B cell (primary cell): ENCODE measurements at places on chromosomes 2 and 18. TPM values are rescaled to one million over a fixed set of nuclear protein-coding genes. Genes with fewer than 3 reads are reported as not detected.

DNA sequence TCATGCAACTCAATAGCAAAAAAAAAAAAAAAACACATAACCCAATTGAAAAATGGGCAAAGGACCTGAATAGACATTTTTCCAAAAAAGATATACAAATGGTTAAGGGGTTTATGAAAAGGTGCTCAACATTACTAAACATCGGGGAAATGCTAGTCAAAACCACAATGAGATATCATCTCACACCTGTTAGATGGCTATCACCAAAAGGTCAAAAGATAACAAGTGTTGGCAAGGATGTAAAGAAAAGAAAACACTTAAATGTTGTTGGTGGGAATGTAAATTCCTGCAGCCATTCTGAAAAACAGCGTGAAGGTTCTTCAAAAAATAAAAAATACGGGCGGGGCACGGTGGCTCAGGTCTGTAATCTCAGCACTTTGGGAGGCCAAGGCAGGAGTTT, 112.4 kb upstream of the CAB39 start:
- DNase-seq = no peak

- DNase-seq = no peak
These were observed 84.3 kb downstream of the ASB1 start for GRCh38 chr2:238510911-238511613.

DNA sequence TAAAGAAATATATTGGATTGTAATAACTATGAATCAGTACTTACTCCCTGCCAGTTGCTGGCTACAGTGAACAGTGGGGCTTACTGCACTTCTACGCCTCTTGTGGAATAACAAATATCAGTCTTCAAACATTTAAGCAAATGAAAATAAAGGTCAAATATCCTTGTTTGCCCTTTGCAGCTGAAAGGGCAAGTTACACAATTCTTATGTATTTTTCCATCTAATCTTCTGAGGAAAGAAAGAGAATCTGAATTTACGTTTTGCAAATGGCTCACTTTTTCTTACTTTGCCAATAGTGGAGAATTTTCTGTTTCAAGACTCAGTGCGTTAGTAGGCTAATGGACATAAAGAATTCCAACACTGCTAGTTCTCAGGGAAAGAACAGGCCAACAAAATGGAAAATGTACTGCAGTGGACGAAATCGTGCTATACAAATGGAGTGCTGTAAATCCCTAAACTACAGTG, 157.2 kb upstream of the TMEM200C start:
- no peak for DNase-seq

Gene CSRNP3
- total RNA-seq = not detected in 2 replicates

GRCh38 chr2:51297488-51297887, 265.6 kb upstream of the NRXN1 start:
- DNase-seq = no peak

Gene ZEB2
- 217 and 232 TPM in 2 replicates for total RNA-seq

- DNase-seq = no peak
These were observed 52.5 kb downstream of the UGP2 start for GRCh38 chr2:63894167-63894566.

Gene RFX8
- not detected in 2 replicates for total RNA-seq

Gene CNDP1
- total RNA-seq = 0.51 and 0.57 TPM in 2 replicates

Gene VWA3B
- not detected in 2 replicates for total RNA-seq

DNA sequence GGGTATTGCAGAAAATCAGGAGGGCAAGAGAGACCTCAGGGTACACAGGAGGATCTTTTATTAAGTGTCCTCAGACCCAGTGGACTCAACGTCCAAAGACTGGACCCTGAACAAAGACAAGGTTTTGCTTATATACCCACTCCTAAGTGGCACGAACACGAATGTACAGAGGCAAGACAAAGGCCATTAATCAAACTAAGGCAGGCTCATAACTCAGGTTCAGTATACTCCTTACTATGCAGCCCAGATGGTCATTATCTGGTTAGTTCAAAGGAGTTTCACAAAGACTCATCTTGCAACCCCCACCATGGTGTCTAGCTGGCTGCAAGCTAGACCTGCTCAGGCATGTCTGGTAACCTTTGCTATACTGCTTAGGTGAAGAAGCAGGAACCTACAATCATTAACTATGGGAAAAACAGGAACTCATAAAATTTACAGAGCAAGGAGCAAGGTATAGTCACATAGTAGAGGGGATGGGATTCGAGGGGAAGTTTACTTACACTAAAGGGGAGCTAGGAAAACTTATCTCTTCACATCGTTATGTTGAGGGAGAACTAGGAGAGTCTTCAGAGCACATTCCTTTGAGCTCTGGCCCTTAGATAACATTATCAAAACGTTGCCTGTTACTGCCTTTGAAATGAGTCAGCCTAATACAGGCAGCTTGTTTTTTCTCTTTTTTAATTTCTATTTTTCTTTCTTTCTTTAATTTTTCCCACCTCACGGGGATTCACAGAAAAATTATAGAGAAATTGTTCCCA, 33.9 kb downstream of the SLC4A3 start:
- DNase-seq = no peak

Gene GPR35
- 1.8 and 2.2 TPM in 2 replicates for total RNA-seq

Gene CRYGD
- total RNA-seq = not detected in 2 replicates

Gene EMILIN1
- total RNA-seq = 0.39 and 0.52 TPM in 2 replicates

GRCh38 chr2:16162491-16163040, 222.2 kb downstream of the MYCN start:
- no peak for DNase-seq

Gene GPR75
- 5.1 and 5.8 TPM in 2 replicates for total RNA-seq

Gene MEP1B
- not detected in 2 replicates for total RNA-seq

- DNase-seq = no peak
These were observed 858.7 kb upstream of the ACVR2A start for GRCh38 chr2:146986161-146986560.

Gene PRKAG3
- not detected in 2 replicates for total RNA-seq

Gene OSBPL1A
- 0.63 and 0.86 TPM in 2 replicates for total RNA-seq

- no peak for DNase-seq
These were observed 87.8 kb upstream of the BCL2L11 start for GRCh38 chr2:111032721-111033429.

Gene TP53I3
- total RNA-seq = 3.9 and 5.2 TPM in 2 replicates

- no peak for DNase-seq
These were observed 37.2 kb upstream of the THSD7B start for GRCh38 chr2:136727973-136728699.

Gene ACOXL
- total RNA-seq = not detected in 2 replicates

Gene NPAS2
- total RNA-seq = 0.12 TPM in 1 of 2 replicates, not detected in the other

- no peak for DNase-seq
These were observed 420 bp downstream of the PIGN start for GRCh38 chr18:62186499-62186773.

- DNase-seq = no peak
These were observed 155.6 kb upstream of the DNMT3A start for GRCh38 chr2:25497229-25497917.

DNA sequence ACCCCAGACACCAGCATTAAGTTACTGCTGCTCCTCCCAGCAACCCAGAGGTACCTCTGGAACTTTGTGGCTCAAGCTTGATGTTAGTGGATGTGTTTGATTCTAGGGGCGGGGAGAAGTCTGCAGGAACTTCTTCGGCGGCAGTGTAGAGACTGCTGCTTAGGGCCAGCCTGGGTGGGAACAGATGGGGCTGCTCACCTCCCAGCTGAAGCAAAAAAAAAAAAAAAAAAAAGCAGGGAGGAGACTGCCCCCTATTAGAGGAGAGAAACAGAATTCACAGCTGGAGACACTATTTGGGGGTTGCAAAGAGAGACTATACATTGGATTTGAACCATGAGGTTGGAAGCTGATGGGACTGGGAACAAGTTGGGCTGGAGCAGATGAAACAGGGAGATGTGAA, 28.6 kb upstream of the FAM136A start:
- no peak for DNase-seq

Gene ARHGAP25
- 207 and 221 TPM in 2 replicates for total RNA-seq

DNA sequence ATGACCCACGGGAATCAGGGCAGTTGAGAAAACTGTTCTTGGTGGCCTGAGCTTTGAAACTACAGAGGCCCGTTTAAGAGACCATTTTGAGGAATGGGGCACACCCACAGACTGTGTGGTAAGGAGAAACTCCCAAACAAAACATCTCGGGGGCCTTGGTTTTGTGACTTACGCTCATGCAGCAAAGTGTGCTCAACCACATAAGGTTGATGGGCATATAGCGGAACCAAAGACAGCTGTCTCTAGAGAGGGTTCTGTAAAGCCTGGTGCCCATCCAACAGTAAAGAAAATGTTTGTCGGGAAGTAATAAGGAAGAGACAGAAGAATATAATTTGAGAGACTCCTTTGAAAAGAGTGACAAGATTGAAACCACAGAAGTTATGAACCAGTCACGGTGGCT, 5.4 kb downstream of the MRO start:
- peak; percentile 74 for DNase-seq

- no peak for DNase-seq
These were observed 493.6 kb upstream of the SPHKAP start for GRCh38 chr2:228675091-228675490.

Gene NT5C1B
- total RNA-seq = not detected in 2 replicates

Gene COLEC12
- not detected in 2 replicates for total RNA-seq

DNA sequence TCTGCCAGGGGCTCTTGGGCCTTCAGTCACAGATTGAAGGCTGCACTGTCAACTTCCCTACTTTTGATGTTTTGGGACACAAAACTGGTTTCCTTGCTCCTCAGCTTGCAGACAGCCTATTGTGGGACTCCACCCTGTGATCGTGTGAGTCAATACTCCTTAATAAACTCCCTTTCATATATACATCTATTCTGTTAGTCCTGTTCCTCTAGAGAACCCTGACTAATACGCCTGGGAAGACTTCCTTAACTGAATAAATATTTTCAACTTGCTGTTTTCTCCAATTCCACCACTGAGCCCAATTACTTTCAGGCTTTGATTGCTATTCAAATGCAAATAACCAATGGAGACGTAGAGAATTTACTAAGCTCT, 61.4 kb upstream of the CCDC195 start:
- no peak for DNase-seq

GRCh38 chr2:11691076-11691660, 21.2 kb upstream of the NTSR2 start:
- no peak for DNase-seq

DNA sequence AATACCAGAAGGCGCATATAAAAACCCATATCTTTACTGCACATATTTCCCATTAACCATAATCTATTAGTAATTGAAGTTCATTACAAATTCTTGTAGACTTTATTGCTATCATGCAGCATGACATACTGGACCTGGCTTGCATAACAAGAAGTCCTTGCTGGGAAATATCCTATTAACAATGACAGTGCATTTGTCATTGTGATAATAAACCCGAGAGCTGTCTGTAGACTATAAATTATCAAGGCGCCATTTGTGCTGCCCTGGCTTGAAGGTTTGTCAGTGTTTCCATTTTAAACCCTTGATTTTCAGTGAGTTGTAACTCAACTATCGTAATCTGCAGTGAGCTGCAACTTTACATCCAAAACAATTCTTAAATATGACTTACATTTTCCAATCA, 59.0 kb downstream of the HNMT start:
- no peak for DNase-seq

- no peak for DNase-seq
These were observed 43.5 kb downstream of the FBLN7 start for GRCh38 chr2:112181571-112182290.

DNA sequence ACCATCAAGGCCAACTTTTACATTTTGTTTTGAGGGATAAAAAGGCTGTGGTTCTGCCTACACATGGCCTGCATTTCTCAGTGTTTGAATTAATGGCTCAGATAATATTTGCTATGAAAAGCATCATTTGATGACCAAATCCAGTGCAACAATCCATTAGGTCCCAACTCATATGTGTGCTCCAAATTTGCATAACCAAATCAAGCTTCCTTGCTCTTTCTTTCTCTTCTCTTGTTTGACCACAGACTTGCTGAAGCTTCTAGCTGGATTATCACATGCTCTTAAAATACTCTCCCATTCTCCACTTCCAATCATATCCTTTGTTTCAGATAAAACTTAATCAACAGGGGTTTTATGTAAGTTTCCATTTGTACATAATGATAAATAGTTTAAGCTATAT, 147.0 kb downstream of the TCF4 start:
- no peak for DNase-seq

GRCh38 chr2:158312981-158313380, 143.6 kb downstream of the CCDC148 start:
- DNase-seq = no peak

- DNase-seq = no peak
These were observed 106.9 kb downstream of the ROCK1 start for GRCh38 chr18:21004726-21005125.

GRCh38 chr18:9619990-9620389, 5.6 kb upstream of the PPP4R1 start:
- no peak for DNase-seq

DNA sequence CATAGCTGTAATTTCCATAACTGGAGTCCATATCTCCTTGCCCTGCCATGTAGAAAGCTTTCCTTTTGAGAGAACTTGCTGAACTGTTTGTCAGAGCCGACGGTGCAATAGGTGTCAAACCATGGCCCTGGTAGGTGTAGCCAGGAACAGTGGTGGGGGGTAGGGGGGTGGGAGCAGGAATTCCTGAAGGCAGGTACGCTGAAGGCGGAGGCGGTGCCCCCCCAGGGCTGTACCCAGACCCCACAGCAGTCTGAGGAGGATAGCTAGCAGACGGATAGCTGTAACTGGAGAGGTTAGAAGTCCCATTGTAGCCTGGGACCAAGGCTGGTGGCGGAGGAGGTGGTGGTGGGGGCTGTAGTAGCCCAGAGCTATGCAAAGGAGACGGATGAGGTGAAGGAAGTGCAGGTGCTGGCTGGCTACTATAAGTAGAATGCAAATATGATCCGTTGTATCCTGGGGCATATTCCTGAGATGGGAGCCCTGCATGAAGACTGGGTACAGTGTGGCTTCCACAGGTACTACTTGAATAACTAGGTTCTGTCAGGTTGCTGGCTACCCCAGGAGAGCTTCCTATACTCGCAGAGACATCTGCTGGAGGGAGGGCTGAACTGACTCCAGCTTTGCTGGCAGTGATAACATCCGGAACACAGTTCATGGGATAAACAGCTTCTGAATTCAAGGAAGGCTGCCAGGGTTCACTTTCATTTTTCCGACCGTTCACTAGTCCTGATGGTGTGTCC, 124.8 kb downstream of the FIGN start:
- DNase-seq = peak; percentile 6

DNA sequence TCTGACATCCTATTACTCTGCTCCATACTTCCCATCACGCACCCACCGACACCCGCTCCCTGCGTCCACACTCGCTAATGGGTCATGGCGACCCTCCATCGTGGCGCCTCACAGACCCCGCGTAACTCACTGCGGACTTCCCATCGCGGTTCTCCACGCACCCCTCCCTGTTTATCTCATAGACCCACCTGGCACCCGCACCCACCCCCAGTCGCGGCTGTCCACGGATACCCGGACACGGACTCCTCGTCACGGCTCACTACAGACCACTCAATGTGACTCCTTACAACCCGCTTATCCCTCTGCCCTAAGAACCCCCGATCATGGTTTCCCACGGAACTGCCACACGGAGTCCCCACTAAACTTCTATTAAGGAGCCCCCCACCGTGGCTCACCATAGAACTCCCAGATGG, 458 bp downstream of the CXXC1 start:
- DNase-seq = no peak
